ENCODE measurements at places on chromosomes 7 and 10.

DNA sequence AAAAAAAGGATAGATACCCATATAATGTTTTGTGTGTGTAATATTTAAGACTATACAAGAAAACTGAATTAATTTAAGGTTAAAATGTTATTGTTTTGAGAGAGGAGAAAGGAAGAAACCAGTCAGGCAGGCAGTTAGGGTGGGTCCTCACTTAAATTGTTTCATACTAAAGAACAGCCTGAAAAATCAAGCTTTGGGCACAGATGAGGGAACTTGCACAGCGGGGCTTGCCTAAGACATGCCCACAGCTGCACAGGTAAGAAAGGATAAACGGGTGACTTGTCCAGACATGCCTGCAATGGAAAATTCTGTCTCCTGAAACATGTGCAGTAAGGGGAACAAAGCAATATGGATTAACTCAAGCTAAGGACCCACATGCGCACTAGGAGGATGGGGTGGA is 158.4 kb downstream of the BBS9 start:
- DNase-seq, result no peak

DNA sequence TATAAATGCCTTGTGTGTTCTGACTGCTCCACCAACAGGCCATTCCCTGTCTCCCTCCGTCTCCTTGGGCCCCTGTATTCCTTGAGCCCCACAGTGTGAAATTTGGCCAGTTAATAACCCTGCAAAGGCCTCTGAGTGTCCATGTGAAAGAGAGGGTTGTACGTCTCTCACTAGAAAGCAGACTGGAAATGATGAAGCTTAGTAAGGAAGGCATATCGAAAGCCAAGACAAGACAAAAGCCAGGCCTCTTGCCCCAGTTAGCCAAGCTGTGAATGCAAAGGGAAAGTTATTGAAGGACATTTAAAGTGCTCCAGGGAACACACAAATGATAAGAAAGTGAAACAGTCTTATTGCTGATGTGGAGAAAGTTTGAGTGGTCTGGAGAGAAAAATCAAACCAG is 680.2 kb downstream of the SDK1 start:
- DNase-seq, result no peak

DNA sequence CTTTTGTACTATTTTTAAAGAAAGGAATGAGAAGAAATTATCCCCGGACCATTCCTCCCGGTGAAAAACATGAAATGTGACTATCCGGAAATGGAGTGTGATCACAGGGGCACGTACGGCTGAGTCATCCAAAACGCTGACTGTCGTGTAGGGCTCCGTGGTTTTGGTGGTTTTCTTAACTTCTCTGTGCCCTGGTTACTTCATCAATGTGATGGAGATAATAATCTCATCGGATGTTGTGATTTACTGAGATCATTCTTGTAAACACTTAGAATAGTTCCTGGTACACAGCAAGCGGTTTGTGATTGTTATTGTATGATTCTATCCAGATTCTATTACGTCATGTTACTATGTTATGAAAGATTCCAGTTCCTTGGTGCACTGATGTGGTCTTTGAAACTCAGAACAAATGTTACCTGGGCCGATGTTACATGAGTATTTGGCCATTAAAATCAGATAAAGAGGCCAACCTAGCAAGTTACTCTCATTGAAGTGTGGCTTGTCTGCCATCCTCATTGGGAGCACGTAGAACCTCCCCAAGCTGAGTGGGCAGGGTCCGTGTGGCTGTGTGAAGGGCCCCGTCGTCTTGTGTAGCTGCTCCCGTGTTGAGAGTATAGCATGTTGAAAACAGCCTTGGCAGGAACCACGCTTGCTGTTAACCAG is 99.5 kb downstream of the CAMK1D start:
- peak; percentile 85 for DNase-seq

DNA sequence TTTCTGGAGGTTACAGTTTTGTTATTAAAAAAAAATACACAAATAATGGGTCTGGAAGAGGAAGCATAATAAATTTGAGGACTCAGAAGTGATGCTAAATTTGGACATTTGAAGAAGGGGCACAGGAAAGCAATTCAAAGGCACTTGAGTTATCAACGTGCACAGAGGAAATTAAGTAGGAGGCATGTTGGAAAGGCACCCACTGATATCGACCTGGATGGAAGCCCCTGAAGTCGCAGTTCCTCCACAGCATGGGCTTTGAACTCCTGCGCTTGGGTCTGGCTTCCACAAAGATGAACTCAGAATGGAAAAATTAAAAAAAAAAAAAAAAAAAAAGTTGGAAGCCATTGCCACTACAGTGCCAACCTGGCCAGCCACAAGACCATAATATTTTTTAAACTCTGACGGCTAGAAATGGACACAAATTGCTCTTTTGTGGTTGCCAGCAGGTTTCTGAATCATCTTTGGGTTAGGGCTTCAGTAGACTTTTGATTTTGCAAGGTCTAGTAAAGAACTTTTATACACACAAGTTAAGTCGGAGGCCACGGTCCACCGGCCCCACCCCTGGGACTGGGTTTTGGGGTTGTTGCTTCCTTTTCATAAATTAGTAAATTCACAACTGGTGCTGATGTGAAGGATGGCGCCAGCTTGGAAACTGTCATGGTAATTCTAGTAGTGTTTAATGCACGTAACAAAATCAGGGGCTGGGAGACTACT is 21.6 kb downstream of the JCAD start:
- DNase-seq, result no peak

DNA sequence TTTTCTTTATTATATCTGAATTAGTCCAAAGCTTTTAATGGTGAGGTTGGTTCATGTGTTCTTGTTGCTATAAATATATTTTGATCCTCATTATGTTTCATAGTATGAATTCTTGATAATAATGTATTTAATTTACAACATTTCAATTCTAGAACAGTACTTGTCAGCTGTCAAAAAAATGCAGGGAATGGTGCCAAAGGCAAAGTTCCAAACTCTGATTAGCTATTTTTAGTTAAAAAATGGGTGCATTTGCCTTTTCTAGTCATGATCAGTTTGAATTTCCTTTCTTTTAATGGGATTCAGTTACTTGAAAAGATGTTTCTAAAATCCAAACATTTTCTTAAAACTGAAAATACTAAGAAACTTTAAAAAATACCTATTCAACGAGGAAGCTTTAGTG is 49.6 kb downstream of the ANKIB1 start:
- no peak for DNase-seq

GRCh38 chr7:94565247-94565894 is 55.8 kb downstream of the CASD1 start:
- DNase-seq, result no peak

DNA sequence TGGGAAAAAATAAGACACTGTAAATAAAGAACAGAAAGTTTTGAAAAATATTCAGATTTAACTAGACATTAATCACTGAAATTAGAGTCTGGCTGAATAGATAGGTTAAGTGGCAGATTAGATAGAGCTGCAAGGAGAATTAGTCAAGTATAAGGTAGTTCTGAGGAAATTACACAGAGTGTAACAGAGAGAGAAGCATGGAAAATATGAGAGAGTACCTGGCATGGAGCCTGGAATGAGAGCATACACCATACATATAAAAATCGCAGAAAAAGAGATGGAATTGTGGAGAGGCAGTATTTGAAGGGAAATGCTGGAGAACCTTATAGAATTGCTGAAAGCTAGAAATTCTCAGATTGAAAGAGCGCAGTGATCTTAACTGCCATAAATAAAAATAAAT is 46.9 kb downstream of the ZNRF2 start:
- DNase-seq, result no peak

GRCh38 chr7:128073671-128074310 is 42.6 kb upstream of the LRRC4 start:
- no peak for DNase-seq

DNA sequence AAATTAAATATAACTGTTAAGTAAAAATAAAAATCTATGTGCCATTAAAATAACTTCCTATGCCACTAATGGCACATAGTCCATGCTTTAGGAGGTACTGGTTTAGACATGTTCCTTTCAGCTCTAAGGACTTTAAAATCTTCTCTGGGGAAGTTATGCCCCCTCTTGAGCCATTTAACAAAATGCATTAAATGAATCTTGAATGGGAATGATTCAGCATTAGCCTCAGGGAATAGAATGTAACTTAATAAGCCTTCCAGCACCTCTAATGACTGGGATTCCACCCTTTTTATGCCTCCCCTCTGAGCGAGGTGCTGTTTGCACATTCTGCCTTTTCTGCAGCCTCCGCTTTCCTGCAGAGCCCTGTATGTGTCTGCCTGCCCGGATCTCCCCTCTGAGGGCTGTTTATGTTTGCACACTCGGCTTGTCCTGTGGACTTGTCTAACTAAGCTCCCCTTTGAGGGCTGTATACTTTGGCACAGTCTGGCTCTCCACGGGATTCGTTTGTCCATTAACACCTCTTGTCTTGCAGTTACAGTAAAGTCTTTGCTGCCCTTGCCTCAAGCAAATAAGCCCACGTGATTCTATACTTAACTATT is 108.4 kb upstream of the HPS1 start:
- no peak for DNase-seq

Measured in RCC 7860 (cell line).